ENCODE measurements at places on chromosomes 2 and 18.

DNA sequence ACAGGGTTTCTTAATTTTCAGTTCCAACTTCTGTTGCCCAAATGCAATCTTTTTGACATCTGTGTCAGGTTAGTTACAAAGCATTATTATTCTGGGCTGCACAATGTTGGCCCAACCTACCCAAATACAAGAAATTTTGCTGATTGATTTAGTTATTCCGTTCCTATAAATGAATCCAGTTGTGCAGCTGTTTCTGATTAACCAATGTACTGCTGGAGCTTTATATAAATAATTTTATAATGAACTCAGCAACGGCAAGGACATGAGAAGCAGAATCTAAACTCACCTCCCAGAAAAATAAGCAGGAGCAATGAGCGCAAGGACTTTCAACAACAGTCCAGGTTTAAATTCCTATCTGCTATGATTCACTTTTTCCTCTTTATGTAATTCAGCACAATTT is 76.3 kb upstream of the WIPF1 start:
- no peak for DNase-seq

DNA sequence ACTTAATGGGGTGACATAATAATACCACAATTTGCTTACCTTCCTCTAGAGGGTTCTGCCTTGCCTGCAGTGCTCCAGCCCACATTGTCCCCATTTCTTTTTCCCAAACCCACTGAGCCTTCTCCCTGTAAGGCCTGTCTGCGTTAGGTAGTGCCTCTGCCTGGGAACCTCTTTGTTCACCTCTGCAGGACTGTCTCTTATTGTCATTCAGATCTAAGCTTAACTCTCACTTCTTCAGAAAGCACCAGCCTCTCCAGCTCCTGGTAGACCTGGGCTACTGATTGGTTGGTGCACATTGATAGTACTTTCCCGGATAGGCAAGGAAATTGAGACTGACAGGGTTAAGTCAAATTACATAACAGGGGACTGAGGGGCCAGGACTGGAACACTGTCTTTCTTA is 49.1 kb downstream of the CCDC85A start:
- no peak for DNase-seq

- no peak for DNase-seq
These were observed 97.4 kb upstream of the ID2 start for GRCh38 chr2:8584174-8585066.

- DNase-seq, result no peak
These were observed 17.0 kb upstream of the CHRNA1 start for GRCh38 chr2:174781298-174781697.

GRCh38 chr2:105778080-105778607 is 33.4 kb downstream of the NCK2 start:
- DNase-seq, result no peak

DNA sequence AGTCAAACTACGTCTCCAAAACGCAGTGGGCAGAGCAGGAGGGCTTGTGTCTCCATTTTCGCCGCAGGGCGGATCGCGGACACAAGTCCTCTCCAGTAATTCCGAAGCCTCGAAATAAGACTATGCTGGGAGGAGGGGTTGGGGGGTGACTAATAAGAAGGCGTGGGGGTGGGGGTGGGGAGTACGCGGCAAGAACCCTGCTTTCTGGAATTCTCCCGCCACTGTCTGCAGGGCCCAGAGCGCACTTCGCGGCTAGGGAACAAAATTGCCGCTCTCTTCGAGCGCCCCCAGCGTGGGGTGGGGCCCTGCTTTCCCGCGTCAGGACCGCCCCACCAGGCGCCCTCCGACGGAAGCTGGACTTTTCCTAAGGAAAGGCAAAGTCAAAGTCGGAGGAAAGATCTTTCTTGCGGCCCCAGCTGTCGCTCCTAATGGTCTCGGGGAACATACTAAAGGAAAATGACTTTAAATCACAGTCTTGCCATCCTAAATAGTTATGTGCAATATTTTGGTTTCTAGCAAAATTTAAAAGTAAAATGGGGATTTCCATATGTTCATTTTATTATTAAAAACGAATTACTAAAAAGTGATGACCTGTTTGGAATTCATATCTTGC is 11.9 kb downstream of the NR4A2 start:
- no peak for DNase-seq

GRCh38 chr2:143081616-143082015 is 47.6 kb upstream of the ARHGAP15 start:
- DNase-seq, result no peak

DNA sequence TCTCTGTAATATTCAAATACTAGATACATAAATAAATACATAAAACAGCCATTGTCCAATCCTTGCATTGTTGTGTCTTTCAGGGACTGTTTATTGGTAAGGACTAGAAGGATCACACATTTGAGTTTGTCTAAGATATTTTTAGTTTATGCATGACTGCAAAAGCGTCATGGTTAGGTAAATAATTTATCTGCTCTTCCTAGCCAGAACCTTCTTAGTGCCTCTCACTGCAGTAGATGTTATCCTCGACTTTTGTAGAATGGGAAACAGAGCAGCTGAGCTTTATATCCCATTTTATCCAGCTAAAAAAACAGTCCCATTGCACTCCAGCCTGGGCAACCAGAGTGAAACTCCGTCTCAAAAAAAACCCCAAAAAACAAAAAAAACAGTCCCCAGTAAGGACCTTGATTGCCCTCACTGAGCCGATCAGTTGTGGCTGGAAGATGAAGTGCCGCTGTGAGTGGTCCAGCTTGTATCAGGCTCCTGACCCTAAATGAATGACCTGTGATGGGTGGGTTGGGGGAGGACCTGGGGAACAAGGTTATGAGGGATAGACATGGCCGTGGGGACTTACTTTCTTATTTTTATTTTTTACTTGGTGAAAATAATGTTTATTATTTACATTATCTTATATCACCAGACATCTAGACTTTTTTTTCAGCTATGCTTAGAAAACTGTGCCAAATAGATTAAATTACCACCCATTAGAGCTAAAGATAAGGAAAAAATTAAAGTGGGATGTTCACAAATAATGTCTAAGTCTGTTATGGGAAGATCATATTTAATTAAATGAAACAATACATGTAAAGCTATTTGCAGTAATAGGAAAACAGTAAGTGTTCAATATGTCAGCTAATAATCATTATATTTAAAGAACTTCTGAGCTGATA is 10.9 kb upstream of the ADAM23 start:
- no peak for DNase-seq

- DNase-seq, result no peak
These were observed 19.4 kb downstream of the ELAC1 start for GRCh38 chr18:50987261-50987660.

- no peak for DNase-seq
These were observed 19.4 kb downstream of the KCNG2 start for GRCh38 chr18:79816981-79817606.

DNA sequence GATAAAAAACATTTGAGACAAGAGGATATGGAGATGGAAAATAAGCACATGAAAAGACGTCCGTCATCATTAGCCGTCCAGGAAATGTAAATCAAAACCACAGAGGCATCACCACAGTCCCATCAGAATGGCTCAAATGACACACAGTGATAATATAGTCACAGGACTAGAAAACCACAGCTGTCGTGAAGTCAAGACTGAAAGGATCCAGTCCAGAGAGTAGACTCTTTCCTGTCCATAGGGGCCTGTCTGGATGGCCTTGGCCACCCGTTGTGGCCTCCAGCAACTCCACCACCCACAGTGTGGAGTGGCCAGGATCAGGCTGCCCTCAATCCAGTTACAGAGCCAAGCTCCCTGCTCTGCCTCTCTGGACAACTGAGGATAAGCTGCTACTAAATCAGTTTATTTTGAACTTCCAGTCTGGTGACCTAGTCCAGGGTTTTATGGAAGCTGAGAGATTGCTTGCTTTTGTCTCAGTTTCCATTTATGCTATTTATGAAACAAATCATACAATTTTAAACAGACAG is 60.4 kb downstream of the RHOB start:
- DNase-seq, result no peak

DNA sequence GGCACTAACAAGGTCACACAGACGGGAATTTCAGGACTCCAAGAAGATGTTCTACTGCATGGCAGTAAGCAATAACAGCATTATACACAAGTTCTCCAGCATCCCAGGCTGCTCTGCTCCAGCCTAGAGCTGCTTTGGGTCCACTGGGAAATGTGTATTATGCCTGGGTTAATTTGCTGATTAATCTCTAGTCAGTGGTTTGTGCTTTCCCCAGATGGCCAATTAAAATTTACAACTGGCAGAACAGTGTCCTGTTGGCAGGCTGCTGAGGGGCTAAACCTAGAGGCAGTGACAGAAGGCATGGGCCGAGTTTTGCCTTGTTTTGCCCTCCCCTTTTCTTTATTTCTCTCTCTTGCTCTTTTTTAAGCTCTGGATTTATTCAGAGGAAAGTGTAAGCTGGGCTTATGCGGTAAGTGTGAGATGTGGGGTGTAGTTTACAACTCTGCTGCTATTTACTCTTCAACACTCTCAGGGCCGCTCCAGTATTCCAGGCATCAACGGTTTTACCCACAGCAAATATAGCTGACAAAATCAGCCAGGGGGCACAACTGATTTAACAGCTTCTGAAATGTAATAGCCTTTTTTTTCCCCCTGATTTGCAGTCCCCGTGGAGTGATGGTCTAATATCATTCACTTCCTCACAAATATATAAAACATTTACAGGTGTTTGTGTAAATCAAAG is 348.0 kb downstream of the GPD2 start:
- no peak for DNase-seq

DNA sequence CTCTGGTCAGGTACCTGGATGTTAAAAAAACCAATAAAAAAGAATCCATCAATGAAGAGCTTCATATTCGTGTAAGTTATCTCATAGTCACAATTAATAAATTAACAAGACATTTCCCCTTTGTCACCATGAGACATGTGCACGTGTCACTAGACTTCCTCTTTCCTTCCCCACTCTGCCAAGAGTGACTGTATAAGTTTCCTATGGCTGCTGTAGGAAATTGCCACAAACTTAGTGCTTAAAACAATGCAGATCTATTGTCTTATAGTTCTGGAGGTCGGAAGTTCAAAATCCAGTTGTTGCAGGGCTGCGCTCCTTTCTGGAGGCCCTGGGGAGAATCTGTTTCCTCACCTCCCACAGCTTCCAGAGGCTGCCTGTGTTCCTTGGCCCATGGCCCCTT is 35.8 kb downstream of the SLC9A4 start:
- no peak for DNase-seq

- peak; percentile 33 for DNase-seq
These were observed 4.9 kb downstream of the UCN start for GRCh38 chr2:27303093-27304025.

DNA sequence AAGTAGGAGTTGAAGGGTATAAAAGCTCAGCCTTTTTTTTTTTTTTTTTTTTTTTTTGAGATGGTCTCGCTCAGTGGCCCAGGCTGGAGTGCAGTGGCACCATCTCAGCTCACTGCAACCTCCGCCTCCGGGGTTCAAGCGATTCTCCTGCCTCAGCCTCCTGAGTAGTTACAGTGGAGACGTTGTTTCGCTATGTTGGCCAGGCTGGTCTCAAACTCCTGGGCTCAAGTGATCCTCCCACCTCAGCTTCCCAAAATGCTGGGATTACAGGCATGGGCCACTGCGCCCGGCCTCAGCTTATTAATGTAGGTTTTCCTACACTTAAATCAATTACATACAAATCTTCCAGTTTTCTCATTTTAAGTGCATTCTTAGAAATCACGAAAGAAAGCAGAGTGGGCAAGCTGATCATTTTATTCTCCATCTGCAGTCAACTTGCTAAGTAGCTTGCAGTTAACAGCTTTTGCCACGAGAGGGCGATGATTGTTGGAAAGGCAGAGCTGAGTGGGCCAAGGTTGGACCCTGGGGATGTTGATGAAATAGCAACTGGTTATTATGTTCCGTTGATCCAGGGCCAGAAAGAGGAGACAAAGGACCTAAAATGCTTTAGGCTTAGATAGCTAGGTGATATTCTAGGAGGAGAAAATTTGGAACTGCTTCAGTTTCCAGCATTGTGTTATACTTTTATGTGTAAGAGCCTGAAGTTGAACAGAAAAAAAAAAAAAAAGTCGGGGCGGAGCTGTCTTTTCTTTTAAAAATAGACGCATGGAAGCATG is 234.4 kb upstream of the EPAS1 start:
- peak; percentile 4 for DNase-seq

GRCh38 chr2:83115606-83116005 is 1343.5 kb downstream of the SUCLG1 start:
- no peak for DNase-seq

DNA sequence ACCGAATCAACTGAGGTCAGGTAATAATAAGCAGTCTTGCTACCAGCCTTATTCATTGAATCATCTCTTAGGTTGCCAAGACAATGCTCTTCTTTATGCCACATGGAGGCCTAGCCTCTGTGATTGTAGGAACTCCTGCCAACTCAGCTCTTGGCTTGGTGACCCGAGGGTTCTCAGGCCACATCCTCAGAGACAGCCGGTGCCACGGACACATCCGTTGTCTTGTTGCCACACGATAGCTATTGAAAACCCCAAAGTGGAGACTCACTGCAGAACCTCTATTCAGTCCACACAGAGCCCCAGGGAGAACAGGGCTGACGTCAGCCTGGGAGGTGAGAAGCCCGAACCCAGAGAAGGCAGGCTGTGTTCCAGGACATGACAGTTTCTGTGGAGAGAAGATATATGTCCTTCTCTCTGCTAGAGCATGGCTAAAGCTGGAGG is 53.5 kb upstream of the TGFA start:
- DNase-seq, result no peak

GRCh38 chr2:162220368-162220767 is 22.9 kb downstream of the FAP start:
- DNase-seq, result no peak

- no peak for DNase-seq
These were observed 27.7 kb upstream of the KDM3A start for GRCh38 chr2:86413296-86414094.

GRCh38 chr2:175540421-175540820 is 358.9 kb upstream of the ATP5MC3 start:
- no peak for DNase-seq

DNA sequence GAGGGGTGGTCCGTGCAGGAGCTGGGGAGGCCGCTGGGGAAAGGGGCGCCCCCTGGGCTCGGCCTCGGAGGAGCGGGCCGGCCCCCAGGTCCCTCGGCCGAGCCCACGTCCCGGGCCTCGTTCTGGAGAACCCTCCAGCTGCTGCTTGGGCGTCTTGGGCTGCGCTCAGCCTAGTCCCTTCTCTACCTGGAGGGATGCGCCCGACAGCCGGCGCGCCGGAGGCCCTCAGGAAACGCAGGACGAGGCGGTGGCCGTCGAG is 293 bp upstream of the D2HGDH start:
- no peak for DNase-seq

GRCh38 chr2:224190936-224191270 is 151.8 kb upstream of the SERPINE2 start:
- DNase-seq, result no peak

Data from NCI-H1417 treated with DMSO at 0.1 percent for 48 hours (cell line).